ENCODE measurements at places on chromosomes 5 and 9.

GRCh38 chr5:127995556-127995955, 88.0 kb upstream of the SLC12A2 start:
- no peak for DNase-seq

- no peak for DNase-seq
Observed at GRCh38 chr5:160092960-160093707, 26.1 kb downstream of the PWWP2A start.

DNA sequence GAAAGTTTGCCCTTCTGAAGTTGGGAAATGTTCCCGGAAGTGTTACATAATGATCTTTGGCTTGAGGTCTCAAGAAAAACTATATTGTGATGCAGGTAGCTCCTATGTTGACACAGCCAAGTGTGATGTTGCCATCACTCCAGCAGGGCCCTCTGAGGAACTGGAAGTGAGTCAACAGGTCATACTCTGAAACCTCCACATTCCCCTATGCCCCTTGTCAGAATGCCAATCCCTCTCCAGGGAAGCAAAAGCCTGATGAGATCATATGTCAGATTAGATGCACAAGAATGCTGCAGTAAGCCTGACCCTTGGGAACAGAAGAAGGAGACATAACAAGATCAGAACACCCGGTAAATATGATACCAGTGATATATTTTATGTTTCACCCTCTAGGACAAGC, 66.8 kb upstream of the ITGA2 start:
- DNase-seq: peak; percentile 27

DNA sequence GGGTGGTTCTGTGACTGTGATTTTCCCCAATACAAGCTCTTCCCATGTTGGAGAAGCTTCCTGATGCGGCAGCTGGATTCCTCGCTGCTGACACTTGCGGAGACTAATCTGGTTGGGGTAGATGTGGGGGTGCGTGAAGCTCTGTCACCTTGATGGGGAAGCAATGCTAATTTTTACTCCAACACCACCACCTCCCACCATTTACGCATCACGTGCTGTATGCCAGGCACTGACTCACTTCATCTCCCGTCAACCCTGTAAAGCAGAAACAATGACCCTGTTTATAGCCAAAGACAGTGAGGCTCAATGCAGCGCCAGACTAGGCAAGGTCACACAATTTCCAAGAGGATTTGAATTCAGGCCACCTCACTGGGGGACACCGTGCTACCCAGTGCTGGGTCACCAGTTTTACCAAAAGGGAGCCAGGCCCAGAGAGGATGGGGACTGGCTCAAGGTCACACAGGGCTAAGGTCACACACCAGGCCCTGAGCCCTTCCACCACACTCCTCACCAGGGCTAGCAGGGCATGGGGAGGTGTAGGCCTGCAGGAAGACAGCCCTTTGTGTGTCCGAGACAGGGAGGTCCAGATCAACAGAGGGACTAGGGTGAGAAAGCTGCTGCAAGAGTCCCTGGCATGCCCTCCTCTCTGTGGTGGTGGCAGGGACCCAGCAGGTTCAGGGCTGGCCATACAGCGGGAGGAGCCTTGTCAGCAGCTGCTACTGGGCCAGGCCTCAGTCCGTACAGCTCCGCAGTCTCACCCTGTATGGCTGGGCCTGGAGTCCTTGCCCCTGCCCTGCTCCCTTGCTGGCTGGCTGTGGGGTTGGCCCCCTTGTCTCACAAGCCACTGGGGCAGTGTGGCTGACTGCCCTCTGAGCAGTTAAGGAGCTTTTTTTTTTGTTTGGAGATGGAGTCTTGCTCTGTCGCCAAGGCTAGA, 3.3 kb downstream of the STKLD1 start:
- DNase-seq: no peak

DNA sequence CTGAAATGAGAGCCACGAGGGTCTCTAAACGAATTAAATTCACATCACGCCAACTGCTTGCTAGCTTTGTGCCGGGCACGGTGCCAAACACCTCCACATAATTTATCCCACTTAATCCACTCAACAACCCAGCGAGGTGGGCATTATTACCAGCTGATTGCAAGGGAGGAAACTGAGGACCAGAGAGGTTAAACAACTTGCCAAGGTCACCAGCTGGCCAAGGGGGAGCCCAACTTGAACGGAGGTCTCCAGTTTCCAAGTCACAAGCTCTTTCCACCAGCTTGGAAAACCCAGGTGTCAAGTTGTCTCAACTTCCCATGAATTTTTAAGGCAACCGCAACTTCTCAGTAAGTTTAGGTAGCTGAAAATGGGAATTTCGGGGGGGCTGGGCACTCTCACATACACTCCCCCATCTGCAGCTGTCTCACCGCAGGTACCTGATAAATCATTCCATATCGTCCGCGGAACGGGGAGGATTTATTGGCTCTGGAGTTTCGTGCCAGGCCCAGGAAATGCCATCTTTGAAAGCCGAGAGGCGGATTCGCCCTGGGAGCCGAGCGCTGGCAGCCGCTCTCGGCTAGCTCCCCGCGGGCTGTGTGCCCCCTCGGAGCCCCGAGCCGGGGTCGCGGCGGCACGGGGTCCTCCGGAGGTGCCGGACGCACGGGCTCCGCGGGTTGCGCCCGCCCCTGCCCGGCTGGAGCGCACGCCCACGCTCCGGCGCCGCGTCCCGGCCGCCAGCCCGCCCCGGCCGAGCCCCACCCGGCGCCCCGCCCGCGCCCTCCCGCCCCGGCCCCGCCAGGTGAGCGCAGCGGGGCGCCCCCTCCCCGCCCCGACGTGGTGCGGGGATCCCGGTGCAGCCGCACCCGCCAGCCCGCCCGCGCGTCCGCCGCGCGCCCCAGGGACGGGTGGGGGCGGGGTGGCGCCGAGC, 617 bp downstream of the PTPN3 start:
- DNase-seq: no peak

- DNase-seq: no peak
Observed at GRCh38 chr5:68548959-68549676, 333.6 kb downstream of the PIK3R1 start.

DNA sequence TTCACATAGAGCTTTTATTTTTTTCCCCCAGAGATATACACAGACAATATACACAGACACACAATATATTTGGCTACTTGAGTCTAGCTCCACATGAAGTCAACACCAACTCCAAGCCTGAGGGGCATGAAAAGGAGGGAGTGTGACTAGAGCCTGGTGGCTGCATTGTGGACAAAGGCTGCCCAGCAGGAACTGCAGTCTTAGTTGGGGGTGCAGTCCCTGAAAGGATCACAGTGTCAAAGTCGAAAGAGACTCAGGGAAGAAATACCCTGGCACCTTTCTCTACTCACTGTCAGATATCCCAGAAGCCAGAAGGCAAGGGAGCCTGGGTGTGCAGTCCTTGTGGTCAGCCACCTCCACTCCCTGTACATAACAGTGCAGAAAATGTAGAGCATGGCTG, 231.6 kb upstream of the RPS23 start:
- no peak for DNase-seq

DNA sequence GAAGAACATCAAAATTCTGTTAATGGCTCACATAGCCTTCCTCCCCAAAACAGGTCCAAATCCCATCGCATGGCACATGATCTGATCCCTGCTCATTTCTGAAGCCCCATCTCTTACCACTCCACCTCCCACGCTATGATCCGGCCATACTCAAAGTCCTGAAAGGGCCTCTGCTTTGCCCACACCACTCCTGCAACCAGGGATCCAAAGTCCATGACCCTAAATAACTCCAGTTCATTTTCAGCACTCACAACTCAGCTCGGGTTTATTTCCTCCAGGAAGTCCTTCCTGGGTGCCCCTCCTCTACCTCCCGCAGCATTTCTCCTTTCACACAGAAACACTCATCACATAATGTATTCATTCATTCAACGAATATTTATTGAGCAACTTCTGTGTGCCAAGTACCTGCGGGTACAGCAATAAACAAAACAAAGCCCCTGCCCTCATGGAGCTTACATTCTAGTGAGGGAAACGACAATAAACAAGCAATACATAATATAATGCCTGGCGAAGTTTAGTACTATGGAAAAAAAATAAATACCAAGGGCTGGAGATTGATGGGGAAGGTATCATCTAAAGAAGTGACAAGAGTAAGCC, 2.7 kb downstream of the TTLL11 start:
- DNase-seq: no peak

GRCh38 chr9:134757216-134757975, 115.8 kb downstream of the COL5A1 start:
- no peak for DNase-seq

GRCh38 chr5:1800472-1801221, 560 bp upstream of the NDUFS6 start:
- DNase-seq: no peak

- DNase-seq: no peak
Observed at GRCh38 chr5:132050661-132051552, 9.5 kb upstream of the IL3 start.

- DNase-seq: no peak
Observed at GRCh38 chr9:20382460-20383071, 239.7 kb downstream of the MLLT3 start.

DNA sequence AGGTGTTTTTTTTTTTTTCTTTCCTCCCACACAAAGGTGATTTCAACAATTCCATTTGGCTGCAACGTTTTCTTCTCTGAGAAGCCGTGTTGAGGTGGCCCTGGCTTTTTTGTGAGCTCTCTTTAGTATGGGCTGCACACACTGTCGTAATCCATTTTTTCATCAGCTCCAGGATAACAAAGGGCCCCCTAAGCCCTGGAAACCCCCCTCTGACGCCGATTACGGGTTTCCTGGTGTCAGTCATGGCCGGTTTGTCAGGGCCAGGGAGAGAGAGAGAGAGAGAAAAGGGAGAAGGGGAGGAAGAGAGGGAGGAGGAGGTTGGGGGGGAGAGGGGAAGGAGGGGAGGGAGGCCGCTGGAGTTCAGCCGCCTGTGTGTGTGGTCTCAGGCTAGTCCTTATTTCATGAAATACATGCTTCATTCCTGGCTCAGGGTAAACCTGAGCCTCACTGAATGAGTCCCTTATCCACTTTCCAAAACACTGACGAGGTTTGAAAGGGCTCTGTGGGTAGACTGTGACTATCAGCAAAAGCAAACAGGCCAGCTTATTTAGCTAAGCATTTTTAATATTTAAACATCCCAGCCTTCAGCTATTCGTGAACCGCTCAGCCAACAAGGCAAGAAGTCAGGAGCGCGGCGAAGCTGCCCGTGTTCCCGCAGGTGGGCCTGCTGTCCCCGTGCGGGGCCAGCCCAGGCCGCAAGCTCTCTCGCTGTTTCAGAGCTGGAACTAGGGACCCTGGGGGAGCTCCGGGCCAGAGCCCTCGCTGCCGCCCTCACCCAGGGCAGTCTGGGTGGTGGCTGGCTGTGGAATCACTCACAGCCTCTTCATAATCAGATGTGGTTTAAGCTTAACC, 172.8 kb downstream of the ERCC6L2 start:
- DNase-seq: no peak

- DNase-seq: no peak
Observed at GRCh38 chr9:34343090-34343489, 13.7 kb downstream of the NUDT2 start.

- no peak for DNase-seq
Observed at GRCh38 chr5:31137676-31138075, 55.8 kb upstream of the CDH6 start.

DNA sequence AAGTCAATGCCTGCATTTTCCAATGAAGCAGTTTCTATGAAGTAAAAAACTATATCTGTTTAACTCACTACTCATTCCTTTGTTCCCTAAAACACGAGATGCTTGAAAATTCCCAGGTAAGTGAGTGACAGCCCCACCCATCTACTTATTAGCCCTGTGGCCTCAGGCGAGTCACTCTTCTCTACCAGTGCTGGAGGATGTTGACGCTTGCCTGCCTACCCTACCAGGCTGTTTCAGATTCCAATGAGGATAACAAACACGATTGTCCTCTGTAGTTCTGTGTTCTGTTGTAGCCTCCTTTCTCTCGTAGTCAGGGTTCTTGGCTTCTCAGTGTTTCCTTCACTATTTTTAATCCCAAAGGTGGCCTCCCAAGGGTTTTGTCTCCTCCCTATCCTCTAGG, 388.8 kb downstream of the KDM4C start:
- DNase-seq: no peak

DNA sequence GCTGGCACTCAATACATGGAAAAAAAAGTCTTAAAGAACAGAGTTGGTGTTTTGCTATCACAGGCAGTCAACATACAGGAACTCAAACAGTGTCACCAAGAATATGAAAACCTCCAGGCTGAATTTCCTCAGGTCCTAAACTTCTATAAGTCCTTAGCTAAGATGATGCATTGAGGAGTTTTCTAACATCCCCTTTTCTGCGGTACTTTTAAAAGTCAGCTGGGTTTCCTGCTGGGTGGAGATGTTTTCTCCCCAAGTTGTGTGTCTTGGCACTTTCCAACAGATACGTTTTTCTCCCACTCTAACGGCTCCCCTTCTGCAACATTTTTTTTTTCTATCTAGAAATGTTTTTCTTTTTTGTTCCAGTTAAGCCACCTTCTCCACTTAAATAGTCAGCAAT, 244.8 kb upstream of the HAPLN1 start:
- no peak for DNase-seq

GRCh38 chr9:125202846-125203618, 2.7 kb downstream of the RABEPK start:
- no peak for DNase-seq

DNA sequence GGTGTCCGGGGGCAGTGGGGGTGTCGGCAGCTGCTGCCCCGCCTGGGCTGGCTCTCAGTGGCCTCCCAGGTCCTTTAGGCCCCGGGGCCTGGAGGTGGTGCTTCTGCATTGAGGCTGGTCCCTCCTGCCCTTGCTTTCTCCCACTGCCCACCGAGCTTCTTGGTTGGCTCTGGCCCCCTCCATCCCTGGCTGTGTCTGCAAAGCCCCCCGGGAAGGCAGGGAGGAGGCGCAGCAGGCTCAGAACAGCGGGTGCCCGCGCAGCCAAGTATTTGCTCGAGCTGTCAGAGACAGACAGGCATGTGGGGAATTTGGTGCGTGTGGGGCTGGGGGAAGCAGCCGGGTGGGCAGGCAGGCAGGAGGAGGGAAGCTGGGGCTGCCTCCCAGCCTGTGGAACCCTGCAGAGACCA, 11.5 kb downstream of the CXXC5 start:
- no peak for DNase-seq

GRCh38 chr9:95989297-95989696, 113.8 kb downstream of the ERCC6L2 start:
- DNase-seq: no peak

DNA sequence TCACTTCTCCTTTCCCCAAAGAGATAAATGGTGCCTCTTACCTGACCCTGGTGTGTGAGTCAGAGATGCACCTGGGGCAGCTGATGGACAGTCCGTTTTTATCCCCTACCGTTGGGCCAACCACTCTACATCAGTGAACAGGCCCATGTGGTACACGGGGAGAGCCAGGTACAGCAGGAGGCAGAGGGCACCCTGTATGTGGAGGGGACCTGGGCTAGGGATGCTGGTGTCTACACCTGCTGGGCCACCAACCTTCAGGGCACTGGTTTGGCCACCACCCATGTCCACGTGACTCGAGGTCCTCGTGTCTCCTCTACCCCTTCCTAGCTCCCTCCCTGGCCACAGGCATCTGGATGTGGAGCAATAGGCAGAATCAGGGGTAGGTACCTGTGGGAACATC, 22.7 kb upstream of the ANXA6 start:
- no peak for DNase-seq
